GM04504 (cell line): ENCODE measurements at places on chromosomes 1 and 21.

DNA sequence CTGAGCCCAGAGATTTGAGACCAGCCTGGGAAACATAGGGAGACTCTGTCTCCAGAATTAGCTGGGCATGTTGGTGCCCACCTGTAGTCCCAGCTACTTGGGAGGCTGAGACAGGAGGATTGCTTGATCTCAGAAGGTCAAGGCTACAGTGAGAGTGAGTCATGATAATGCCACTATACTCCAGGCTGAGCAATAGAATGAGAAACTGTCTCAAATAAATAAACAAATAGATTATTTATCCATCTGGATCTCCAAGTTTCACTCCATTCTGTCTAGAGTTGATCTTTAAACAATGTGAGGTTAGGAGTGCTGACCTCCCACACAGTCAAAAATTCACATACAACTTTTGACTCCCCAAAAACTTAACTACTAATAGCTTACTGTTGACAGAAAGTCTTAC lies 106.8 kb upstream of the PALMD start:
- DNase-seq, result no peak

- DNase-seq, result no peak
These were observed 92.8 kb upstream of the HNRNPU start for GRCh38 chr1:244957122-244957521.

DNA sequence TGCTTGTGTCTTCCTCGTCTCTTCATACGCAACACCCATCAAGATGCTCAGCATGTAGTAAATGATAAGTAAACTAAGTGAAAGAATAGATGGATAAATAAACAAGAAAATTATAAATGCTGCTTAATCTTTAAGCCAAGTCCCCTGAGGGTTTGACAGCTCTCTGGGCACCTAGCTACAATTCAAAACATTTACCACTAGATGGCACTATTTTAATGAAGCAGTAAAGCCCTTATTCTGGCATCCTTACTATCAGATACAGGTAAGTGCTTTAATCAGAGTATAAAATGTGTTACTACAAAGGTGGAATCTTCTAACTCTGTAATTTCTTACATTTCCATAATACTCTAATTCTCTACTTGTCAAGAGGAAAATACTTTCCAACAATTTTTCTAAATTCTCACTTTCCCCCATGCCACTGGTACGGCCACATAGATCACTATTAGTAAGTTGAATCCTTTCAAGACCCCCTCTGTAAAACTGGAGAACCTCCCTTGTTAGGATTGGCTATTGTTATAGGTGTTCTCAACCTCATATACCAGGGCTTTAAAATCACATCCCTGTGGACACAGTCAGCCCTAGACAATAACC lies 137.8 kb downstream of the BARHL2 start:
- DNase-seq, result peak; percentile 9

- DNase-seq, result no peak
These were observed 157.4 kb downstream of the TNFSF18 start for GRCh38 chr1:172893146-172893841.

DNA sequence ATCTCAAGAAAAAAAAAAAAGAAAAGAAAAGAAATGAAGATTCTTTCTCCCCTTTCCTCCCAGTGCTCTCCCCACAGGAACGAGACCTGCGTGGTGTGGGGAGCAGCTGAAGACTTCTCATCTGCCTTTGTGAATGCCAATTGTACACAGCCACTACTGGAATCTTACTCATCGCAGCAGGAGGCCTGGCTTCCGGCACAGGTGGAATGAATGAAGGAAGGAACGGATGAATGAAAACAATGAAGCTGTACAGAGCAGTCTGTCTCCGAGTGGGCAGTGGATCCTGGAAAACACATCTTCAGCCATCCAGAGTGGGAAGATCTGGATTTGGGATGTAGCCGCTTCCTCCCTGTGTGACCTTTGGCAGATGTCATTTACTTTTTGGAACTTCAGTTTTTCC lies 64.9 kb downstream of the RUNX3 start:
- DNase-seq, result no peak

DNA sequence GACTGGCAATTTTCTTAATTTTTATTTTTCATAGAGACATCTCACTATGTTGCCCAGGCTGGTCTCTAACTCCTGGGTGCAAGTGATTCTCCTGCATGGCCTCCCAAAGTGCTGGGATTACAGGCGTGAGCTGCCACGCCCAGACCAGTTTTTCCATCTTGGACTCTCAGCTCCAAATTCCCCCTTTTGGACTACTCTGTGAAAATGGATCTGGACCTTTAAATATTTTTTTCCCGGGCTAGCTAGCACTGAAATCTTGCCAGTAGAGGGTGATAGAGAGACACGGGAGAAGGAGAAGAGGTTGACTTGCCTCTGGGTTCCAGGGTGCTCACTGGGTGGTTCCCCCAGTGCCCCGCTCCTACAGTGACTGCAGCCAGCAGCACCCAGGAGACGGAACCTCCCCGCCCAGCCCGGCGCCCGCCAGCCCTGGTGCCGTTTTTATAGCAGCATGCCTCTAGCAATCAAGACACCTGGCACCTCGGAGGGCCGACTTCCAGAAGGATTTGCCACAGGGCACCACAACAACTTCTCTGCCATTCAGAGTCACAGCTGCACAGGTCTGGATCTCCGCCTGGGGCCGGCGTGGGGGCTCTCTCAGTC lies 34.7 kb upstream of the SCCPDH start:
- peak; percentile 39 for DNase-seq

GRCh38 chr1:36711480-36711879 lies 228.8 kb upstream of the CSF3R start:
- no peak for DNase-seq

- peak; percentile 27 for DNase-seq
These were observed 35.5 kb downstream of the IFNAR1 start for GRCh38 chr21:33360281-33360680.

- no peak for DNase-seq
These were observed 158.3 kb downstream of the TOMM20 start for GRCh38 chr1:234970401-234970730.

GRCh38 chr21:45407629-45408247 lies 2.8 kb downstream of the COL18A1 start:
- no peak for DNase-seq

DNA sequence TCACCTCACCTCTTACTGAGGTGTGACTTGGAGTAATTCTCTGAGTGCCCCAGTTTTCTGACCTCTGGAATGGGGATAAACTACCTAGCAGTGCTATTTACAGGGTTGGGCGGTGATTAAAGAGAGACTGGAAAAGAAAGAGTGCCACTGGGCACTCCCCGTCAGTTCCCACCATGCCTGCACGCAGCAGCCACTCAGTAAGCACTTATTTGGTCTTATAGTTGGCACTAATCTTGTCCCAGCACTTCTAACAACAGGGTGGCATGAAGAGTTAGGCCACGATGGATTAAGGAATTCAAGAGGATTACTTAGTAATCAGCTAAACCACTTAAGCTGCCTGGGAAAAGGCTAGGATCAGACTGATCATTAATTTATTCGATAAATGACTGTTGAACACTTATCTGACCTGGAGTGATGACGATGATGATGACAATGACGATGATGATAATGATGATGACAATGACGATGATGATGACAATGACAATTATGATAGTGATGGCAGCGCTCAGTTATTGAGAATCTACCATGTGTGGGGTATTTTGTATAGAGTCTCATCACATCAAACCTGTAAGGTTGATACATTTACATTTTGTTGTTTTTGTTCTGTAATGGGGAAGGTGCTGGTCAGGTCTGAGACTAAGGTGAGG lies 5.4 kb downstream of the CITED4 start:
- no peak for DNase-seq

GRCh38 chr1:69814926-69815325 lies 247.2 kb downstream of the LRRC7 start:
- peak; percentile 11 for DNase-seq

GRCh38 chr21:44884097-44884496 lies 10.6 kb upstream of the PTTG1IP start:
- DNase-seq, result no peak

DNA sequence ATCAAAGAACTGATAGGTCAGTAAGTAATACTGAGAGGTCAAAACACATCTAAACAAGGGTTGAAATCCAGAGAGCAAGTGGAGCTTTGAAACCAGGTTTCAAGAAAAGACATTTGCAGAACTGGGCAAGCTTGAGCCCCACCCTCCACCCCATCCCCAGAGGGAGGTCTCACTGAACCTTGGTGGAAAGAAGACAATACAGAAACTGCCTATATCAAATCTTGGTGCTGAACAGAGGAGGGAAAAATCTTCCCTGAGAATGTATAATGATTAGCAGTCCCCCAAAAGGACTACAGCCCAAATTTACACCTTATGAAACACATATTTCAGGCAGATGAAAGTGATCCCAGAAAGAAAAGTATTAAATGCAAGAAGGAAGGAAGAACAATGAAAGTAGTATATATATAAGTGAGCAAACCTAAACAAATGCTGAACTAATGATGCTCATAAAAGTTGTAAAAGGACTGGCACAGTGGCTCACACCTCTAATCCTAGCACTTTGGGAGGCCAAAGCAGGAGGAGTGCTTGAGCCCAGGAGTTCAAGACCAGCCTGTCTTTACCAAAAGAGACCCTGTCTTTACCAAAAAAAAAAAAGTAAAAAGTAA lies 12.4 kb downstream of the ZBTB17 start:
- no peak for DNase-seq

DNA sequence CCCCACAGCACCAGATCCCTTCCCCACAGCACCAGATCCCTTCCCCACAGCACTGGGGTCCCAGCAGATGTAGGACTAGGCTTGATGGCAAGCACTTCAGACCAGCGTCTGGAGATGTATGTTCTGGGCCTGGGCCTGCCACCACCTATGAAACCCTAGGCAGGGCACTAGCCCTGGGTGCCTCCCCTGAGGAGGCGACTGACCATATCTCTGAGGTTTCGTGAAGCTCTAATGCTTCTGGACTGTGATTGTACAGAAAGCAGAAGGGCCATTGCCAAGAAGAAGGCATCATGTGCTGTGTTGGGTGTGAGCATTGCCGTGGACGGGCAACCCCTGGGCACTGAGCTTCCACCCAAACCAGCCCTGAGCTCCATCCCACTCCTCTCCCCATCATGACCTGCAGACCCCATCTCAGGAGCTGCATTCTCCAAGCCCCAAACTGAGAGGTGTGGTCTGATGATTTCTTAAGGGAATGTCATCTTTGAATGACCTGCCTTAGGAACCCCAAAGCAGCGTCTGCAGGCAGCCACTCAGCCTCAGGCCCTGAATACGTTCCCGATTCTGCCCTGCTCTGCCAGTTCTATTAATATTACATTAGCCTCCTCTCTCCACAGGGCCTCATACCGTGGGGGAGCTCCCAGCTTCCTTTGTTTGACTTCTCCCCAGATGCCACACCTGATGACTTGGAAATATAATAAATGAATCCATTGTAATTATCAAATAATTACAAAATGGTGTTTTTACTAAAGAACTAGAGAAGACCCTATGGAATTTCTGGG lies 163.4 kb downstream of the TRIM33 start:
- no peak for DNase-seq

GRCh38 chr1:13730751-13731482 lies 30.9 kb downstream of the PRDM2 start:
- no peak for DNase-seq

GRCh38 chr1:43309405-43310025 lies 8.7 kb downstream of the TIE1 start:
- no peak for DNase-seq

DNA sequence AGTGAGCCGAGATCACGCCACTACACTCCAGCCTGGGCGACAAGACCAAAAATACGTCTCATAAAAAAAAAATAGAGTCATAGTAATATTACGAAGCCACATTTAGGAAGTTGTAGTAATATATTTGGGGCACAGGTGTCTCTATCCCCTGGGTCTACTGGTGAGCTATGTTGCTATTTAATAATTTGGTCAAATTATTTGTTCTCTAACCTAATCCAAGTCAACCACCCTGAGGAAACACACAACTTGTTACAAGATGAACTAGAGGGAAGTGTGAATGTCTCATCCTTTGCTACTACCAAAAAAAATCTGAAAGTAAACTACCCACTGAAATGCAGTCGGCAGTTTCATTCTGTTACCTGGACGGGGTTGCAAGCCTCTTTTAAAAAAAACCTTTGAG lies 35.3 kb downstream of the RGS8 start:
- no peak for DNase-seq

GRCh38 chr1:219354962-219355361 lies 181.3 kb downstream of the LYPLAL1 start:
- no peak for DNase-seq

DNA sequence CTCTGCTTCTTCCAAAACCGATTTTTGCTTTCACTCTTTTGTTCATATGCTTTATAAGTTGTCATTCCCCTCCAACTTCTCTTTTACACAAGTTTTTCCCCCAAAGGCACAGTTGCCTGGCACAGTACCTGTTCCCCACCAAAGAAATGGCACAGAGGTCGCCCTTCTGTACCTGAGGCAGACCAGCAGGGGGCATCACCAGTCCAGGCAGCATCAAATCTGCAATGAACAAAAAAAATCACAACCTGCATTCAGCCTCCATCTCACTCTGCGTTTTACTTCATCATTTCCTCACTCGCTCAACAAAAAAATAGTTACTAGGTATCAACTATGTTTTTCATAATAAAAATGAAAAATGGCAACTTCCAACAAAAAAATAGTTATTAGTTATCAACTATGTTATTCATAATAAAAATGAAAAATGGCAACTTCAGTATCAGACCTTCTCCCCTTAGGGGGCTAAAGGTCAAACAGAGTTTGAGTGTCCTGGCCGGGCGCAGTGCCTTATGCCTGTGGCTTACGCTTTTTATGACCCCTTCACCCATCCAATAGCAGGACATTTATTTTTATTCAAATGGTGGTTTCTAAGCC lies 4.1 kb downstream of the EIF2D start:
- DNase-seq, result no peak
